ENCODE measurements at places on chromosomes 5 and 9.
A peak's percentile ranks its signal among the peaks of the same experiment; 100 is the strongest.

GRCh38 chr5:10036136-10036815 lies 213.4 kb downstream of the ATPSCKMT start:
- no peak for DNase-seq

GRCh38 chr9:100662122-100662521 lies 84.2 kb downstream of the CAVIN4 start:
- DNase-seq = no peak

DNA sequence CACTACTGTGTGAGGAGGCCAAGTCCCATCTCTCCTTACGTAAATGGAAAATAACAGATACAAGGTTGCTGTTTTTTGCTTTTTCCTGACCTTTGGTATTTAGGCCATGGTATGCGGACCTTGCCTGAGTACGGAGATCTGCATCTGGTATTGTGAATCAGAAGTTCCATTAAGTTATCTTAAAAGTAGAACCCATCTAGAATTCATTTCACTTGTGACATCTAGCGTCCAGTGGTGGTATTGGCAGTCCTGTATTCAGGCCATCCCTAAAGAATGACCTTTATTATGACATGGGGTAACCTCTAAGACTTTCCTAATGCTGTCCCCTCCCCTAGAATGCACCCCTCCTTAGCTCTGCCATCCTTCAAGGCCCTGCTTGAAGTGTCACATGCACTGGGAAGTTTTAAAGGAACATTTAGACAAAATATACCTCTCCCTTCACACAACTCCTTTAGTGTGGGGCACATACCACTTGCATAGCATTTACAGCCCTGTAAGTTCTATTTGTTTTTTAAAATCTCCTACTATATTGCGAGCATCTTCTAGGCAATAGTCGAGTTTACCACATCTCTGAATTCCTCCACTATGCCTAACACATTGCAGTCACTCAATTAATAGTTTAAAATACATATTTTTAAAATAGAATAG lies 1.9 kb upstream of the SPDL1 start:
- DNase-seq = peak; percentile 28

- DNase-seq = no peak
These were observed 16.2 kb downstream of the PBX3 start for GRCh38 chr9:125763394-125763801.

GRCh38 chr5:80215523-80215922 lies 40.3 kb downstream of the SERINC5 start:
- no peak for DNase-seq

DNA sequence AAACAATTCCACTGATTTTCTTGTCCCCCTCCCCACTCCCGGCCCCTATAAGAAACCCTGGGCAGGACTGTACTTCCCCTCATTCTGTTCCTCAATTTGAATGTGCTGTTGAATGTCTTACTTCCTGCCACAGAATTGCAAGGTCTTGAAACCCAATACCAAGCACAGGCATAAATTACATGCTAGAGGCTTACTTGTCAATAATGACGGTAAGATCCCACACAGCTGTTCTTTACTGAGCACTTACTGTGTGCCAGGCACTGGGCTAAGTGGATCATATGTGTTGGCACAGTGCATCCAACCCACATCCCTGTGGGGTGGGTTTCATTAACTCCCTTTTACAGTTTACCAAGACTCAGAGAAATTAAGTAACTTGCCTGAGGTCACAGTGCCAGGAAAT lies 63.4 kb downstream of the MVB12B start:
- no peak for DNase-seq

DNA sequence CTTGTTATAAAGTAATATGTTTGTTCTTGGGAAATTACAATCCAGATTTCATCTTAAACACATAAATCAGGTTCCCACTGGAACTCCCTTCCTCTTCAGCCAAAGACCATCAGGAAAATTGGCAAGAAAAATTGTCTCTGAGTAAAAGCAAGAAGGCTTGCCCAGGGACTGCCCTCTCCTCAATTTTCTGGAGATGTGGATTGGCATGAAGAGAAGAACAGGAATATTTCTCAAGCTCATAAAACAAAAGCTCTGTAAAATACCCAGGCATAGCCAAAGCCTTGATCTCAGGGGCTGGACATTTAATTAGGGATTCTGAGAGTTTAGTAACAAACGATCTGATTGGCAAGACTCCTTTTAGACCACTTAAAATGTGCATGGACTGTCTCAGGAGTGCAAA lies 223.4 kb downstream of the ZNF608 start:
- no peak for DNase-seq

GRCh38 chr5:23528677-23529076 lies 21.3 kb downstream of the PRDM9 start:
- DNase-seq = no peak

DNA sequence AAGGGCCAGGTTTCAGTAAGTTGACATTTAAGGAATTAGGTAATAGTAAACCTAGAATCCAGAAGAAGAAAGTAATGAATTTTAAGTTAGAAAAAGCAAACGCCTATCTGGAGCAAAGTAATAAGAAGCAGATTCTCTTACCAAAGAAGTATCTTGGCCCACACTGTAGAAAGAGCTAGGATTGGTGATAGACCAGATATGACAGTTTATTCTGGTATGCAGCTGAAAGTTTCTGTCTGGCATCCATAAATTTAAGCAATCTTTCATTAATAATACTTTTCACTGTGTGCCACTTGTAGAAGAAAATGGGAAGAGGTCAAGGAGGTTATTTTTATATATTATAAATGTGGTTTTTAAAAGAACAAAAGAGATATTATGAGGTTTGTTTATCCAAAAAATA lies 3.0 kb downstream of the RECK start:
- no peak for DNase-seq

GRCh38 chr5:175788155-175788787 lies 83.1 kb upstream of the CPLX2 start:
- no peak for DNase-seq

DNA sequence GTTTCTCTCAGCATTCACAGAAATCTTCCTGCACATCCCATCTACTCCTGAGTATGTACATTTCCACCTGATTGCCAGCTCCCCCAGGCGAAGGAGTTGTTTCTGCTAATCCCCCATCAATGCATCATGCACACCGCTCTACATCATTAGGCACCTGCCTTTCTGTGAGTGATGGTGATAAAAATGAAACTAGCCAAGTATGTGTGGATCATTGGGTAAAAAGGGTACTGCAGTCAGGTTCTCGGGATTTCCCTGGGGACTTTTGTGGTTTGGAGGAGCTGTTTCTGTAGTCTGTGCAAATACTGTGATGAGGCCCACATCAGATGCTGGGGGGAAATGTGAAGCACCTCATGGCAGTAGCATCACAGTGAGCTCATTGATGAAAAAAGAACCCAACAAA lies 30.4 kb downstream of the CAMK4 start:
- DNase-seq = peak; percentile 83

GRCh38 chr5:160442824-160443431 lies 21.3 kb downstream of the PTTG1 start:
- no peak for DNase-seq

DNA sequence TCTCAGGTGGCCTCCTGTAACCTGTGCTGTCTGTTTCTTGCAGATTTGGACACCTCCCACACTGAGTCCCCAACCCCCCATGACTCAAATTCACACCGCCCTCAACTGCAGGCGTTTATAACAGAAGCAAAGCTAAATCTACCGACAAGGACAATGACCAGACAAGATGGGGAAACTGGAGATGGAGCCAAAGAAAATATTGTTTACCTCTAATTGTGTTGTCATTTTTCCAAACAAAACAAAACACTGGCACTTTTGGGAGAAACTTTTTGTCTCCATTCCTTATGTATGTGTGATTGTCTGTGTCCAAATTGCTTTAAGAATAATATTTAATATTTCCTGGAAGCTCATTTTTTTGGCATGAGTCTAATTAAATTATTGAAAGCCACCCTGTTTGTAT lies 314.8 kb downstream of the ARHGEF28 start:
- DNase-seq = no peak

DNA sequence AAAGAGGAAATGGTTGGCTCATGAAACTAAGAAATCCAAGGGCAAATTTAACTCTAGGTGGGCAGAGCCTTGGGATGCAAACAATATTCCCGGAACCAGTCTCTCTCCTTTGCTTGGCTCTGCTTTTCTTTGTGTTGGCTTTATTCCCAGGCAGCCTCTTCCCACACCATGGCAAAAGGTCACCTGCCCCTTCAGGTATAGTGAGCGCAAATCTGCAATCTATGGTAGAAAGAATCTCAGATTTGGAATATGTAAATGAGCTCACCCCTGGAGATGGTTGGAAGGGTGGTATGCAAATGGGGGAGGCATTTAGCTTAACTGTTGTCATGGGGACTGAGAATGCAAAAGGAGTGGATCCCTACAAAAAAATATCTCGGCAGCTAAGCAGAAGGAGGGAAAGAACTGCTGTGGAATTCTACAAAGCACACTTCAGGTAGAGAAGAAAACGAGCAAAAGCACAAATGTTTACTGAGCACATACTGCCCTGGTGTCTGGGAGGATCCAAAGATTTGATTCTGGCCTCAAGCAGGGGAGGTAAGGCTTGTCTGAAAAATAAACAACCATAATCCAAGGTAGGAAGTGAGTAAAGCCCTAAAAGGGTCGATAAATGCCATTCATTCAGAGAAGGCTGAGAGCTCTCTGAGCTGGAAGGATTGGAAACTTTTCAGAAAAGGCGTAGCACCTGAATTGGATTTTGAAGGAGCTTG lies 139.7 kb downstream of the TLE1 start:
- no peak for DNase-seq

GRCh38 chr5:57111993-57112392 lies 61.9 kb upstream of the GPBP1 start:
- DNase-seq = no peak

- DNase-seq = no peak
These were observed 534 bp downstream of the SRFBP1 start for GRCh38 chr5:121962347-121962670.

GRCh38 chr9:98559561-98559960 lies 149.2 kb downstream of the GABBR2 start:
- no peak for DNase-seq

DNA sequence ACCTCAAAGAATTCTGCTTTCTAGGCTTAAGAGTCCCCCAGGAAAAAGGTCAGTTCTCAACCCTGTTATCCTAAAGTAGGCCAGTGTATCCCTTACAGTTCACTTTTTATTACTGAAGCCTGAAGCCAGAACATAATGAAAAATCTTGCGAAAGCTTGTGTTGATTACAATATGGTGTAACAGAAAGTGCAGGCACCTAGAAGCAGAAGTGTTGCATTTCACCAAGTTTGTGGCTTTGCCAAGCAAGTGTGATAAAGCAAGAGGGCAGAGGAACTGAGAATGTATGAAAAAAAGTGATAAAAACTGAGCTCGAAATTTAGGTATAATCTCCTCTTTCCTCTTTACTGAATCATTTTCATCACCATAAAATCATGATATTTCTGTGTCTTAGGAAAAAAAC lies 26.2 kb downstream of the AGTPBP1 start:
- no peak for DNase-seq

DNA sequence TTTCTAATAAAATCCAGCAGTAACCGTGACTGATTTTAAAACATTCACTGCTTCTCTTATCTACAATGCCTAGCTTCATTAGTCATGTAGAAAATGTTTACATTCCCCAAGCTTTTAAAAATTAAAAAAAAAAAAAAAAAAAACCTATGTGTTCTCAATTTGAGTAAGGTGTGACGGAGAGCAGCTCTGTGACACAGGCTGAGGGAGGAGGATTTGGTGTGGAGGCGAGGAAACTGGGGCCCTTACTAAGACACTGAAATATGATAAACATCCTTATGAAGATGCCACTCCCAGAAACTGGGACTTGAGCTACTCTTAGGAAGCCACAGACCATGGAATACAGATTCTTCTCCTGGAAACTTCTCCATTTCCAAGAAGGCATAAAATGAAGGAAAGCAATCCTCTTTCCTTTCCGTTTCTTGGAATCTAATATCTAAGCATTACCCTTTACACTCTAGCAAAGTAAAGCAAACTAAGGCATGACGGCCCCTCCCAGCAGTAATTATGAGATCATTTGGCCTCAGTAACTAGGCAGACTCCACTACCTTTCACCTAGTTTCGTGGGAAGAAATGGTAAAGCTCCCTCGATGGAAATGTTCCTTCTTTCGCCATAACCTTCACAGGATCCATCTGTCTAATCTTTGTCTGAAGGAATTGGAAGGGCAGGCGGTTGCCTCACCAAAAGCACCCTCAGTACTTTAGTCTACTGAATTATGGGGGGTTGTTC lies 23.5 kb downstream of the GRAMD2B start:
- peak; percentile 60 for DNase-seq
